ENCODE measurements at places on chromosomes 7 and 10.

DNA sequence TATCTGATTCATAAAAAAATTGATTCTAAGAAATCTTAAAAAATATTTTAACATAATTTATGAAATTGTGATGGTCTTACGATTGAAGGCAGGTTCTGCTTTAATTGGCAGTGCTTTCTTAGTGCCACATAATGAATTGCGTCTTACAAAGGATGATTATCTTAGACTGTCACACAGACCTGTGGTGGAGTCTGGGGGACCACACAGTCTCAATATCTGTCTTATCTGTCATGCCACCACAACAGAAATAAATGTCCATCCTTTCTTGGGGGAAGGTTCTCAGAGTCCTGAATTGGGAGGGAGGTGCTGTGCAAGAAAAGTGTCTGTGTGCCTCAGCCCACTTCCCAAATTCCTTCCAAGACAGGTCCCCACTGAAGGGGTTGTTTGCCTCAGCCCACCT is 34.0 kb downstream of the ZDHHC6 start:
- no peak for DNase-seq

DNA sequence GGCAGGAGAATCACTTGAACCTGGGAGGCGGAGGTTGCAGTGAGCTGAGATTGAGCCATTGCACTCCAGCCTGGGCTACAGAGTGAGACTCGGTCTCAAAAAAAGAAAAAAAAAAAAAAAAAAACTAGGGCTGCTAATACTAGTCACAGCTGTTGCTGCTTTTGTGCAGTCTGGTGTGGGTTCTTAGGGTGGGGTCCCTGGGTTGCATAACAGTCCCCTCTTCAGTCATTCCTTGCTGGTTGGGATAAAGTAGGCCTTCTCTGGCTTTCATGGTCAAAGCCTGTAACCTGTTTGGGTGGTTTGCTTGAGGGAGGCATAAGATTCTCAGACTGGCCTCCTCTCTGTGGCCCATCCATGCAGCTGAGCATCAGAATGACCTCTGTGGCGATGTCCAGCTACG is 14.1 kb downstream of the SSMEM1 start:
- no peak for DNase-seq

- DNase-seq, result no peak
These were observed 9.9 kb downstream of the TTYH3 start for GRCh38 chr7:2641406-2642393.

DNA sequence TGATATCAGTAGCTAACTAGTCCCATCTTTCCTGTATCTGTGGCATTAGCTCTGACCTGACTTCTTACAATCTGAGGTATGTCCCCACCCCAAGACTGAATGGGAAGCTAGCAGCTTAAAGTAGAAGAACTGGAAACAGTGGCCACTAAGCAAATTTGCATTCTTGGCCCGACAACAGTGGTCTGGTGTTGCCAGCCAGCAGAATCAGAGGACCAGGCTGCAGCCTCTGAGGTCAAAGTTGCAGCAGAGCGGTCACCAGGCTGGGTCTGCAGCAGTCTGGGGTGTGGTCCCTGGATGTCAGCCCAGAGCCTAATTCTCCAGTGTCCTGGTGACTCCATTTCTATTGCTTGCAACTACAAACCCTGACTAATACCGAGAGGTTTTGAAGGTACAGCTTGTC is 26.3 kb downstream of the FAM107B start:
- no peak for DNase-seq

DNA sequence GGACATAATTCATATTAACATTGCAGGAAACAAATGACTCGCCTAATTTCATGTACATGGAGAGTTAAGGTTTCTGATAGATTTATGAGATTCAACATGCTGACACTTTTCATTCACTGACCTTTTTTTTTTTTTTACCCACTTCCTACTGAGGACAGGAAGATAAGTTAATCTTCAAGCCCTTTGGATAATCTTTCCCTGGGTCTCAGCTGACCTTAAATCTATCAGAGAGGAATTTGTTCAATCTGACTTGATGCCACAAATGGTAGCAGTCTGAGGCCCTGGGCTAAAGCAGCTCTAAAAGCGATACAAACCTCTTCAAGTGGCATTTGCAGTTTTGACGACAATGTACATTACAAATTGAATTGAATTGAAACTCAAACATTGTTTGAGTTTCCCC is 493.3 kb upstream of the SORCS1 start:
- DNase-seq, result no peak

GRCh38 chr7:158094671-158095226 is 492.9 kb downstream of the PTPRN2 start:
- no peak for DNase-seq

DNA sequence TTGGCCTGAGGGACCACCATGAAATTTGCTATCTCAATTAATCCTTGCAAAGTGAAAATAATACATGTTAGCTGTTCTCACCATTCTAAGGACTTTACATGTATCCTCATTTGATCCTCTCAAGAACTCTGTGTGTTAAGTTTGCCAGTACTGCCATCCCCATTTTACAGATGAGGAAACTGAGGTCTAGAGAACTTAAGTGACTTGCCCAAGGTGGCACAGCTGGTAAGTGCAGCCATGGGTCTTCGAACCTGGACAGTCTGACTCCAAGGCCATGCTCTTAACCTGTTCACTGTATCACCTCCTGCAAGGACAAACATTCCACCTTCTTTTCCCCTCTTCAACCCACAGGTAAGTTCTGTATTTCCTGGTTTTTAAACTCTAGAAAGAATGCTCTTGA is 85.3 kb upstream of the NFE2L3 start:
- DNase-seq, result no peak

DNA sequence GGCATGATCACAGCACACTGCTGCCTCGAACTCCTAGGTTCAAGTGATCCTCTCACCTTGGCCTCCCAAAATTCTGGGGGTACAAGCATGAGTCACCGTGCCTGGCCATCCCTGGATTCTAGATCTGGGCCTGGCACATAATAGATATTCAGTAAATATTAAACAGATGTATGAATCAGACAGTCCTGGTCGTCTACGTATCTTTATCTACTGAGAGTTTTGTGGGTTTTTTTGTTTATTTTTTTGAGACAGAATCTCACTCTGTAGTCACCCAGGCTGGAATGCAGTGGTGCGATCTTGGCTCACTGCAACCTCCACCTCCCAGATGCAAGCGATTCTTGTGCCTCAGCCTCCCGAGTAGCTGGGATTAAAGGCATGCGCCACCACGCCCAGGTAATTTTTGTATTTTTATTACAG is 24.3 kb upstream of the ITGB1 start:
- DNase-seq, result no peak

DNA sequence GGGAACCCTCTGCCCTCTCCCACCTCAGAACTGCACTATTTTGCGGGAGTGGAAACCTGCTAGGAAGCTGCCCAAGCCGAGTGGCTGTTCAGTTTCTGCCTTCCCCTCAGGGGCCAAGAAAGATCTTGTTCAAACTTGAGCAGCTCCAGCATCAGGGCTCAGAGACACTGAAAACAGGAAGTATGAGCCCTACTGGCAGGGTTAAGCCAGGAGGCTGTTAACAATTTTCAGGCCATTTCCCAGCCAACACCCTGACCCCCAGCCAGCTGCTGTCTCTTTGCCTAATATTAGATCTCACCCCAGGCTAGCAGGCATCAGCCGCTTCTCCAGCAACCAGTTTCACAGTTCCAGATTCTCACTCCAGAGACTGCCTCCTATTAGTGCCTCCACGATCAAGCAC is 9.2 kb downstream of the PLAU start:
- no peak for DNase-seq

- DNase-seq, result no peak
These were observed 308.3 kb upstream of the IGFBP3 start for GRCh38 chr7:46229409-46229808.

DNA sequence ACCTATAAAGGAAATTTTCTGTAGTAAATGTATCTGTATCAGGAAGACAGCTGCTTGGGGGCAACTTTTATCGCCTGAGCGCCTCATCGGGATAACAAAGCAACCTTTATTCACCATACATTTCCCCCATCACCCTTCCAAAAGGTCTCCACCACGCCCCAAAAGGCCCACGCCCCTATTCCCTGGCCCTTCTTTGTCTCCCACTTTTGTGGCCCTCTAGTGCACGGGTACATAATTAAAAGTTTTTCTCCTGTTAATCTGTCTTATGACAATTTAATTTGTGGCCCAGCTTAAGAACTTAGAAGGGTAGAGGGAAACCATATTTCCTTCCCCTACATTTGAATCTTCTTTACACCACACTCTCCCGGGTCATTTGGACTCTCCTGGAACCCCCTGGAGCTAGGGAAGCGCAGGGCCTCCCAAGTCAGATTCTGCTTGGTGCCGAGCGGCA is 625 bp downstream of the RP9 start:
- peak; percentile 35 for DNase-seq

GRCh38 chr10:64394744-64395143 is 873.5 kb downstream of the REEP3 start:
- no peak for DNase-seq

GRCh38 chr7:138257459-138258196 is 181.4 kb downstream of the AKR1D1 start:
- DNase-seq, result no peak

- DNase-seq, result no peak
These were observed 1151.8 kb downstream of the TYW1 start for GRCh38 chr7:68148440-68148839.

DNA sequence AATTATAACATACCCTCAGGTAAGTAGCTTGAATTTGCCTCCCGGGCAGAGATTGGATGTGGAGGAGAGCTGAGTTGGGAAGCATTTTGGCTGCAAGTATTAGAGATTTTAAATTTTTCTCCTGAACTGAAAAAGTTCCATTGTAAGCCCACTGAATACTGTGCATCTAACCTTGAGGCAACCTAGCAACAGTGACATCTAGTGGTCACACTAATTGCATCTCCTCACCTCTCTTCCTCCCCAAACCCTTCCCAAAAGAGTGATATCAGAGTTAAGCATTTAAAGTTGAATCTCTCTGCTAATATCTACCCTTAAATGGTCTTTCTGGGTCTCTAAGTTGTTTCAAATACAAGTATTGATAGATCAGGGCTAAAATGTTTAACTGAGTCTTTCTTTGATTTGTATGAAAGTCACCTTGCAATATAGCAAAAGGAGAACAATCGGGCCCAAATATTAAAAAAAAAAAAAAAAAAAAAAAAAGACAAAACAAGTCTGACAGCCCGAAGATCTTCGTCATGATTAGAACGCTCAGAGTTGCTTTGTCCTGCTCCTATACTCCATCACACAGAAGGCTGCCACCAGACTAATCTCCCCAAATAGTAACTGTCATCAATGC is 40.4 kb upstream of the DLX5 start:
- peak; percentile 45 for DNase-seq

DNA sequence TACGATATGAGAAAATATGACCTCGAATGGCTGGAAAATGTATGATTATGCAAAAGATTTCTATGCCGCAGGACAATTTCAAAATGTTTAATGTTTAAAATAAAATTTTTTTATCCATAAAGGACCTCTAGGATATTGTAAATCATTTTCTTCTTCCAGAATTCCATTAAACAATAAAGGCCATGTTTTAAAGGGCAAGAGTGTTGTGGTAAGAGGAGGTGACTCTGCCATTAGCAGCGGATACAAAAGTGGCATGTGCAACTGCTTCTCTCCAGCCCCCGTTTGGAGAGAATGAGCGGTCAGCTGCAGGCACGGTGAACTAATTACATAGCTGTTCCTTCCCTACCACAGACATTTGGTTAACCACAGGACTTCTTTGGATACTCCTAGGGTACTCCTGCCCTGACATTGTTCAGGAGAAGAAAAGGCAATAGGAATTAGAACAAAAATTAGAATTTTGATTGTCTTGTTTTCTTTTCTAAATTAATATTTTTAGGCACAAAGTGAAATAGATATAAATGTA is 63.8 kb downstream of the HBP1 start:
- no peak for DNase-seq

GRCh38 chr7:68623030-68623429 is 975.2 kb upstream of the AUTS2 start:
- no peak for DNase-seq

GRCh38 chr10:24678757-24679156 is 44.9 kb downstream of the ARHGAP21 start:
- DNase-seq, result no peak

- DNase-seq, result no peak
These were observed 583.8 kb downstream of the LRMDA start for GRCh38 chr10:76015245-76015644.

DNA sequence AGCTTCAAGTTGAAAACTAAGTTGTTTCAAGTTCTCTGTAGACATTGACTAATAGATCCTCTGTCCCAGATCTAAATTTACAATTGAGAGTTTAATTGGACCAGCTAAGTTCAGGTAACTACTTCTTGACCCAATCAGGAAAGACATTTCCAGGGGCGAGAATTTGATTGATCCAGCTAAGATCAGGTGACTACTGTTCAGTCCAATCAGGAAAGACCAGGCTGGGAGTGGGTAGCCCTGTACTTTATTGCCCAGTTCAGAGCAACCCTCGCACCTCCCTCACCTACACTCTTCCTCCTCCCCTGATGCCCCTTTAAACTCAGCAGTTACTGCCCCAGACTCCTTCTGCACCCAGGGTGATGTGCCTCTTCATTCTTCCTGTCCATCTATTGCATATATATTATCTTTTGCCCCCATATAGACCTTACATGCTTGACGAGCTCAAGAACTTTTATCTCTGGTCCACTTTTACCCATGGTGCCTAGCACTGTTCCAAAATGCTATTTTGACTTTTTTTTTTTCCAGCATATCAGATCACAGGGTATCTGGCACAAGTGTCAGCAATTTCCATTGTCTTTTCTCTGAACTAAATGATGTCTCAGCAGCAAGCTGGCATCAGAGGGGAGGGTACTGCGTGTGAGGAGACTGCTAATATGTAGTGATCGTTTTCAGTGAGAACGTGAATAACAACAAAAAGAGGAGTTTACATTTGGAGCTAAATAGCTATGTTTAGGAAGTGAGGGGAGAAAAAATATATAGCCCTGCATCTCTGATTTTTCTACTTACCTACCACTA is 169.4 kb downstream of the KIAA1217 start:
- no peak for DNase-seq

DNA sequence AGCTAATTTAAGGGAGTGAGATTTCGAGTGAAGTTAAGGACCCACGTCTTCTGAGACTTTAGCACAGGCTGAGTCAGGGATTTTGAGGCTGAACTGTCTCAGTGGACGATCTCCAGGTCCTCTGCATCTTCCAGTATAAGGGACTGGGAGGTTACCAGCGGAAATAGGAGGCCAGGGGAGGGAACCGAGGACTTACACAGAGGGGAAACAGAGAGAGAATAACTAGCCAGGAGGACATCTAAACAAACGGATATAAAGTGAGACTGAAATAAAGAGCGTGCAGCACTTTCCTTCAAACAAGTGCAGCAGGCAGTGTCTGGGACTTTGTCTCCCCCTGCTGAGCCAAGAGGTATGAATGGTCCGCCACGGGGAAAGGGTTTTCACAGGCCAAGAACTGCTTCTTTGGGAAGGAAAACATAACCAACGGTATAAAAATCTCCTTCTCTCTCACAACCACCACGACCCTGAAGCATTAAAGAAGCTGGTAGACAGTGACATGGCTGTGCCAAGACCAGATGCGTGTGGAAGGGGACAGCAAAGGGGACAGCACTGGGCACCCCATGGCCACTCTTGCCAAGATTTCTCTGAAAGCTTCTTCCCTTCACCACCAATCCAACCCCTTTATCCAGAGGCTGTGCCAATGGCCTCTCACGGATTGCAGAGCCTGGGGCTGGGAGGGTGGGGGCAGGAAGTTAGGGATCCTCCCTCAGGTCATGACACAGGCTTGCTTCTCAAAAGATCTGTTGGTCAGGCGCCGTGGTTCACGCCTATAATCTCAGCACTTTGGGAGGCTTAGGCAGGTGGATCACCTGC is 72.0 kb downstream of the SLC37A3 start:
- DNase-seq, result peak; percentile 60
